ENCODE measurements at places on chromosomes 16 and 17.

DNA sequence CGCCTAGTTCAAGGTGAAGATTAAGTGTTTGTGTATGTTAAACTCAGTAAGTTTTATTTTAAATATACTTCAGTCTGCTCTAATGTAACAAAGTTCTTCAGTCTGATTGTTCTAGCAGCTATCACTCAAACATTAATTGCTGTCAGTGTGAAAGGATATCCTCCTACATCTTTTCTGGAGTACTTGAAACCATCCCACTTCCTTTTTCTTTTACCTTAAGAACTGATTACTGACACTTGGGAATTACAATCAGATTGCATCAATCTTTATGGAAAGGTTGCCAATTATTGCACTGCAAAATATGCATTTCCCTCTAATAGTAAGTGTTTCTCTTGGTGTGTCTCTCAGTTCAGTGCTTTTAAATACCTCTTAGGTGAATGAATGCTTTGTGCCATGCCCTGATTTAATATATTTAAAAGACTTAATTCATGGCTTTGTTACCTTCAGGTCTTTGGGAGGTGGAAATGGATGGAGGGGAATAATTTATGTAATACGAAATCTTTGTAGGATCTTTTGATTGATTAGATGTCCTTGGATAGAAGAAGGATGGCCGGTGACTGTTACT lies 16.6 kb downstream of the MRTFB start:
- no peak for DNase-seq

DNA sequence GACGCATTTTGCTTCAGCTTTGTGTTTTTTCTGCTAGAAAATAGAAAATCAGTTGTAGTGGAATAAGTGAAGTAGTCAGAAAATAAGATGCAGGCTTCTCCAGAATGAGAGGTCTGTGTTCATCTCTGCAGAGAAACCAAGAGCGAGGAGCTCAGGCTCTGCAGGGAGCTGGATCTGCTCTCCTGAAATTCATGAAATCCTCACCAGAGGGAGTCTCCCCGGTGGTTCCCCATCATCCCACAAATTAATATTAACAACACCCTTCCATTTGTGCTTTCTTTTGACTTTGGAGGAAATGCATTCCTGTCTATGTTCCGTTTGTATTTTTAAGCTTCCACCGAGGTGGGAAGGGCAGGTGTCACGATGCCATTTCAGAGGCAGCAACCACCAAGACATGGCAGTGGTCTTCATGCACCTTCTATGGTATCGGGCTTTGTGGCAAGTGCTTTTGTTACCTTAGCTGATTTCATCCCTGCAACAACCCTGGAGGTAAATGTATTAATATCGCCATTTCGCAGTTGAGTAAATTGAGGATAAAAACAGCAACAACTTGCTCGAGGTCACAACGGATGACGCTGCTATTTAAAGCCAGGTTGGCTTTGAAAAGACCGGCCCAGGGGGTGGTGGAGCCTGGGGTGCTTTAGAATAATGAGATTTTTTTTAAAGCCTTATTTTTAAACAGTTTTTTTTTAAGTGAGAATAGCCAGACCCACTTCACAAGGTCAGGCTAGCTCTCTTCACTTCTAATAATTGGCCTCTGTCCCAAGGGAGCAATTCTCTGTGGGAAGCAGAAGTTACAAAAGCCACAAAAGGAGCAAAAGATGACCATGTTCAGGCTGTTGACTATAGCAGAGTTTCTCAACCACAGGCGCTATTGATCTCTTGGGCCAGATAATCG lies 367.6 kb upstream of the ERCC4 start:
- no peak for DNase-seq

DNA sequence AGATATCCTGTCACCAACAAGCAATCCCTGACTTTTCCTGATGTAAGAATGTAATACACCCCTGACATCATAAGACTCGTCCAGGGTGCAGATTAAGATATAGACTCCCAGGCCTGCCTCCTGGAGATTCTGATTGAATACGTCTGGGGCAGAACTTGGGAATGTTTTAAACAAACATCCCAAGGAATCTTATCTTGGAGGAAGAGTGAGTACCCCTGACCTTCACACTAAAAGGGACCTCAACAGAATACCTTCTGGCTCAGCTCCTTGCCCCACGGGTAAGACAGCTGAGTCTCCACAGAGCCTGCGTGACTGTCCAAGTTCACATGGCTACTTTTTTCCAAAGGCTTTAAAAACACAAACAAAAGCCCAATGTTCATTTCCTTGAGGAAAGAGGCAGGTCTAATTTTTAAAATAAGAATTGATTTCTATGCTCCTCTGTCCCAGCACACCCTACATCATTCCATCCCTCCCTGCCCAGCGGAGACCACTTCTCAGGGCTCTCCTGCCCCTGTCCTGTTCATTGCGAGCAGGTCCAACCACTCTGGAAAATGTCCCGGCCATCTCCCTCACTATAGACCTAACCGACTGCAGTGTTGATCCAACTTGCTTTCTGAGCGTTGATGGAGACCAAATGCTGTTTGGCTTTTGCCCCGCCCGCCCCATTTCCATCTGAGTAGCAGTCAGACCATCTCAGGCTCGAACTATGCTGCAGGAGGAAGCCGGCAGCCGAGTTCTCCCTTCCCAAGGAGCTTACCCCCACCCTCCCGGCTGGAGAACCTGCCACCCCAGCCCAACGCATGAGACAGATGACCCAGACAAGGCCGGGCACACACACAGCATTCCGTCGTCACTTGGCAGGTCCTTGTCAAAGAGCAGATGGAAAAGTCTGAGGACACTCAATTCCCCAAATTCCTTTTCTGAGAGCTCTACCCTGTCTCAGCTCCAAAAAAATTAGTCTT lies 44.1 kb upstream of the MYH10 start:
- DNase-seq, result no peak

- DNase-seq, result no peak
These were observed 125.9 kb downstream of the OR1D5 start for GRCh38 chr17:2937331-2938003.

DNA sequence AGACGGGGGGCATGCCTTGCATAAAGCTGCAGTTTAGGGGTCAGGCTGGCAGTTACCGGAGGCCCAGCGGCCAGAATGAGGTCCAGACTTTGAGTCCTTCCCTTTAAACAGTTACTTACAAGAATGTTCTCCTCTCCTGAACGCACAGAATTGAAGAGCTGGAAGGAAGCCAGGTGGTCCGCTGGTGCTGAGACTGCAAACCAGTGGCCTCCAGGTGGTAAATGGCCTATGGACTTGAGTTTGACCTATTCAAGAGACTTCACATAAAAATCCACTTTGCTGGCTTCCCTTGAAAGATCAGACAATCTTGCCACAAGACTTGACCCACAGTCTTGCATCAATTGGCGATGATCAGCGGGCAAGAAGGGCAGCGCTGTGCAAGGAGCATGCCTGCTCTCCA lies 14.7 kb upstream of the SEZ6 start:
- no peak for DNase-seq

DNA sequence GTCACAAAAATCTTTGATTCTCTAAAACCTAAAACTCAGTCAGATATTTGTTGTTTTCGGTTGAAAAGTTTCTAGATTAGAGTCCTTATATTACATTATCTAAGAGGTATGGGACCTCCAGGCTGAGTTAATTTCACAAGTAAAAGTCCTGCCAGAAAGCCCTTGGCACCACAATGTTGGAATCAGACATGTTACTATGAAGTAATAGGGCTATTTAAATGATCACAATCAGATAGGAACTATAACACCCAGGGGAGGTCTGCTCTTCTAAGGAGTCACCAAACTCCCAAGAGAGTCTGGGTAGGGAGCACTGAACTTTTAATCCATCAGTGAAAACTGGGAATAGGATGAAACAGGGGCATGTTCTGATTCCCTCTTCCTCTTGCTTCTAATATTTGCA lies 54.2 kb downstream of the WIPI1 start:
- DNase-seq, result no peak

GRCh38 chr16:57430955-57431354 lies 16.2 kb downstream of the CIAPIN1 start:
- DNase-seq, result no peak

GRCh38 chr17:22268214-22268911 lies 576.0 kb downstream of the KCNJ18 start:
- DNase-seq, result no peak
